ENCODE measurements at places on chromosomes 11 and 22.

DNA sequence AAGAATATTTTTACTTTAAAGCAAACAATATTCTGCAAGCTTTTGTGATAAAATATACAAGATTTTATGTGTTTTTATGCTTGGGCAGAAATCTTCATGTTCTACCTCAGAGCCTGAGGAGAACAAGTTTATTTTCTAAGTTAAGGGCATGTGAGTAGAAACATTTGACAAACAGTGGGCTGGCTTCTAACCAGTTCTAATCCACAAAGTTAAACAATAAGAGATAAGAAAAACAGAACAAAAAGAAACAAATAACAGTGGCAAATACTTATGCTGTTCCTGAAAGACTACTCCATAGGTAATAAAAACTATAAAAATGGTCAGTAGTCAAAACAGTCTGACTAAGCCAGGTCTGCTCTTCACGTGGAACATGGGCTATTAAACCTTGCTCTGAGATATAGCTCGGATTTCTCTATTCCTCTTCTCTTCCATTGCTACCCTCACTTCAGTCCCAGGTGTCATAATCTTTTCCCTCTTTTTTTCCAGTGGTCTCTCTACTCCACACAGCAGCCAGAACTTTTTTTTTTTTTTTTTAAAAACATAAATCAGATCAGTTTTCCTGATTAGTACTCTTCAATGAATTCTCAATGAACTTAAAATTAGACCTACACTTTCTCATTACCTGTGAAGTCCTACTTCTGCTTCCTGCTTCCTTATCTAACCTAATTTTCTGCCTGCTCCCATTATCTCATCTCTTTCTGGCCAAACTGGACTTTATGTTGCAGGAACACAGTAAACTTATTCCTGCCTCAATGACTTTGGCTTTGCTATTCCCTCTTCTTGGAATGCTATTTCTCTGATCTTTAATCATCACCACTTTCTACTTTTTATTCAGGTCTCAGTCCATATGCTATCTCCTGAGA is 671.1 kb upstream of the CCDC90B start:
- DNase-seq: no peak

GRCh38 chr11:121839781-121840180 is 276.2 kb downstream of the BLID start:
- no peak for DNase-seq

- DNase-seq: no peak
Observed at GRCh38 chr11:73939096-73939495, 11.7 kb upstream of the DNAJB13 start.

DNA sequence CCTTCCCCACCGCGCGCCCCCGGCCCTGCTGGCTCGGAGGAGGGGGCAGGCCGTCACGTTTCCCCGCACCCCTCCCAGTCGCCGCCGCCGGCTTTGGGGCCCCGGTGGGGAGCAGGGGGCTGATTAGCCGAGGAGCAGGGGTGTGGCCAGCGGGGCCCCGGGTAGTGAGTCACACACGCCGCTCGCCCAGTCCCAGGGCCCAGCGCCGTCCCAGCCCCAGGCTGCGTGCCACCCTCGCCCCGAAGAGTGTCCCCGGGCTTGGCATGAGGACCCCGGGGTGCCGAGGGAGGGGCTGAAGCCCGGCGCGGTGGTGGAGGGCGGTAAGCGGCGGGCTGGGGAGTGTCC is 34.4 kb downstream of the PRDM11 start:
- DNase-seq: no peak

DNA sequence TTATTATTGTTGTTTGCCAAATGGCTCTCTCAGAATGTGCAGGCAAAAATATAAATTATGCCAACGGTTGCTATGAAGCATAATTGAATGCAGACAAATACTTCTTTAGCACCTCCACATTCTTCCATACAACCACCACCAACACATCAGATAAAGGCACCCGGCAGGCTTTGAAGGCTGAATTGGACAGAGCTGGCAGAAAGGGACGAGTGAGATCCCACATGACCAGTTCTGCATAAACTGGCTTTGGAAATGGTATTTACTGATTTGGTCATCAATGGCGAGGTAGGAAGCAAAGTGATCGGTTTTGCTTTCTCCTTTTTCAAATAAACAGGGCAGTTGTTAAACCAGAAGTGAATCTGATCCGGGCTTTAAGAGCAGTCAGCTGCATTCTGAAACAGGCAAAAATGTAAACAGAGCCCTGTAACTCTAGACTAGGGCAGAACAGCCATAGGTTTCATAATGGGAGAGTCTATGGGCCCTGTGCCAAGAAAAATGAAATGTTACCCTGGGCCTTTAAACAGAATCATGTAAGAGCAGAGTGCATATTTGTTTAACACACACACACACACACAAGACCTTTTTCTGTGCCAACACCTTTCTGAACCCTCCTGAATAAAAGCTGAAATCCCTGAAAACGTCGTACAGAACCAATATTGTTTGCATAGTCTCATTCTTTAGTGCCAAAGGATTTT is 97.7 kb downstream of the MPPED2 start:
- DNase-seq: no peak

- no peak for DNase-seq
Observed at GRCh38 chr11:3916962-3917361, 61.5 kb downstream of the STIM1 start.

DNA sequence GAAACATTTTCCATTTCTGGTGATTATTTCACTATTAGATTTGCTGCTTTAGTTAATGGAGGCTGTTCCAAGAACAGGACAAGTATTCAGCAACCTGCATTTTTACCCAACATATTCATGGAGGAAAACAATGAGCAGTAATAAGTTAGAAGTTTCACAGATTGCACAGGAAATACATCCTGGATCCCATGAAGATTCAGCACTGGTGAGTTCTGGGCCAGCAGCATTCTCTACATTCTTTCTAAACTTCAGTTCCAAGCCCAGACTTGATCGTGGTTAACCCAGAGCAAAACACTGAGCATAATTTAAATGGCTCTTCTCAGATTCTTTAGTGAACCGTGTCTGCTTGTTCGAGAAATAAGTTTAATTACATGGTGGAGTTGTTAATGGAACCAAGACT is 3.8 kb downstream of the FJX1 start:
- peak; percentile 39 for DNase-seq

DNA sequence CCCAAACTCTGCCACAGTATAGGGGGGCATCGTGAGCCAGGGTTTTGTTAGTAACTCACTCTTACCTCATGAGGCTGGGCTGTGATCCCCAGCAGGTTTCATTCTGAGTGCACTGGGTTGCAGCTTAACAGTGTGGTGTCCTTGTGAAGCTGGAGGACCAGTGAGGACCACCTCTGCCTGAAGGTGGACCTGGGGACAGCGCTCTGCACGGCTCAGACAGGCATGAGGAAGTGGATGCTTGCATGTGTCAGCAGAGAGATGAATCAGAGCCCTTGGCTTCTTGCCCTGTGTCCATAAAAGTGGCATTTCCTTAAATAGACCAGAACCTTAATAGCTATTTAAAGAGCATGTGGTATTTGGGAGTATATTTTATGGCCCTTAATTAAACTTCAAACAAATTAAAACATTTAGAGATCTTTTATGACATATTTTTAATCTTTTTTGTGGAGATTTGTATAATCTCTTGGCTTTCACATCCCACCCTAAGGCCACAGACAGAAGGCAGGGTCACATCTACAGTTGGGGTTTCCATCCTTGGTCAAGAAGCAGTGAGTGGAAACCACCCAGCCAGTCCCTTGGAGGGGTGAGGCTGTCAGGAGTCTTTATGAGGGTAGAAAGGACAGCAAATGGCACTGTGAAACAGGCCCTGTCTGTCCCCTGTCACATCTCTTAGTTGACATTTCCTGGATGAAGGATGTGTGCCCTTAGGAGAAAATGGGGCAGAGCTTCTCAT is 24.8 kb upstream of the ADORA2A start:
- DNase-seq: peak; percentile 86

DNA sequence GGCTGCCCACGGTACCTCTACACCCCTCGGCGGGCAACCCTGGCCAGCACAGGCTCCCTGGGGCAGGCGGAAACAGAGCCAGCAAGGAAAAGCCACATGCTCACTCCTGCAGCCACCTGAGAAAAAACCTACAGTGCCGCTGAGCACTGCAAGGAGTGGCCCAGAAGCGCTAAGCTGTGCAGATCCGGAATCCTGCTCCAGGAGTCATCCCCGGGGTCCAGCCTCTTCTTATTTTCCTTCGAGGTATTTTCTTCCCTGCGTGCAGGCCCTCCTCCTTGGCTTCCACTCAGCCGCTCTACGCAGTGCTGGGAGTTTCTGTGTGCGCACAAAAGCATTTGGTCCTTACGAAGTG is 81.0 kb downstream of the TRMU start:
- DNase-seq: no peak

DNA sequence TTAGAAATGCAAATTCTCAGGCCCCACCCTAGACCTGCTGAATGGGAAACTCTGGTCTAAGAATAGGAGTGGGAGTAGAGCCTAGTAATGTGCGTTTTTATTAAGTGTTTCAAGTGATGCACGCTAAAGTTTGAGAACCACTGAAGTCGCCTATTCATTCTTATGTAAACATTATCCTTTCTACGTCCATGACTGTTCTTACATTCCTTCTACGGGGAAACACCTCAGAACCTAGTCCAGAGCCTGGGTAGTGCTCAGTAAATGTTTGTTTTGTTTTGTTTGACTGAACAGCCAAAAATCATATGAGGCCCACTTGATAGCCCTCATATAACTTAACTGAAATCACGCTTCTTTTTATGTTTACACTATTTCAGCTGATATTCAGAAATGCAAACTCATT is 29.8 kb downstream of the VSIG10L2 start:
- DNase-seq: no peak

- no peak for DNase-seq
Observed at GRCh38 chr11:1732418-1733008, 17.9 kb downstream of the IFITM10 start.

DNA sequence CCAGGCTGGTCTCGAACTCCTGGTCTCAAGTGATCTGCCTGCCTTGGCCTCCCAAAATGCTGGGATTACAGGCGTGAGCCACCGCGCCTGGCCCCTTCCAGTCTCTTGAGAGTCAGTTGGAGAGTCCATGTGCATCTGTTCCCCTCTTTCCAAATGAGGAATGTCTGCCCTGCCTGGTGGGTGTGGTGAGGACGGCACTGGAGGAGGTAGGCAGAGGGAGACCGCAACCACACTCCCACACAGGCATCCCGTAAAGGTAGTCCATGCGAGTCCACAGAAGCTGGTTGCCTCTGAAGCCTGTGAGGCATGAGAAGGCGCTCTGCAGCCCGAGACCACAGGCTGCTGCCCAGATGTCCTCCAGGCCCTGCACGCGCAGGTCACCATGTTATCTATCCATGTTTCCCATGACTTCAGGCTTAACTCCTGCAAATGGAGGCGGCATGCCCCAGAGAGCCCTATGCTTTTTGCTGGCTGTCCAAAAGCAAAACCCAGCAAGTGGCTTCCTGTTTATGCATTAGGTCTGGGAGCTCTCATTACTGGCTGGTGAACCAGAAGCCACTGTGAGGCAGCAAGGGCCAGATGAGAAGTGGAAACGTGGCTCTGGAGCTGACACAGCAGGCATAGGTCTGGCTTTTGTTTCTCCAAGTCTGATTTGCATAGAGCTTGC is 43.4 kb downstream of the GRIK4 start:
- DNase-seq: no peak

DNA sequence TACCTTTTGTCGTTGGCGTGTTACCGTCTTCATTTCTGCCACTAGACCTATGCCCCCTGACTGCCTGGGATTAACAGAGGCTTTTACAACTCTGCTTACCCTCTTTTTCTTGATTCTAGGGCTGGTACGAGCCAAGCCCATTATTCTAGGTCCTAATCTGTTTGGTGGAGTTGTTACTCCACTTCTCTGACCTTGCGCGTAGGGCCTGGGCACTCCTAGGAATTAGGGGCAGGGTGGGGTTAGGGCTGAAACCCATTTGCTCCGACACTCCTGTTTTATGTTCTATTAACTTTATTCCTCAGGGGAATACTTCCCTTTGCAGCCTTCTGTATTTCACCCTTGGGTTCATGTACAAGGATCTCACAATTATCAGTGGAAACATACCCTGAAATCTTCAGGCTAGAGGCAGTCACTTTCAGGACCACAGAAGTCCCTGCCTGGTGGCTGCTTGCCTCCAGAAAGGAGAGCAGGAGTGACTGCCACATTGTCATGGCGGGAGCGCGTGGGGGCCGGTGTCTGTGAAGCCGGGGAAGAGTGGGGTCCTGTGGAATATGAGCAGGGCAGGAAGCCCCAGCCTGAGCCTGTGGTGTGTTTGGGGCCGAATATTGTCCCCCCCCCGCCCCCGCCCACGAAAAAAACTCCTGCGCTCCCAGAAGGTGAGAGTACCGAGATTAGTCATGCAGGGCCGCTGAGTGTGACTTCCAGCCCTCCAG is 731 bp upstream of the SLC37A2 start:
- DNase-seq: no peak

DNA sequence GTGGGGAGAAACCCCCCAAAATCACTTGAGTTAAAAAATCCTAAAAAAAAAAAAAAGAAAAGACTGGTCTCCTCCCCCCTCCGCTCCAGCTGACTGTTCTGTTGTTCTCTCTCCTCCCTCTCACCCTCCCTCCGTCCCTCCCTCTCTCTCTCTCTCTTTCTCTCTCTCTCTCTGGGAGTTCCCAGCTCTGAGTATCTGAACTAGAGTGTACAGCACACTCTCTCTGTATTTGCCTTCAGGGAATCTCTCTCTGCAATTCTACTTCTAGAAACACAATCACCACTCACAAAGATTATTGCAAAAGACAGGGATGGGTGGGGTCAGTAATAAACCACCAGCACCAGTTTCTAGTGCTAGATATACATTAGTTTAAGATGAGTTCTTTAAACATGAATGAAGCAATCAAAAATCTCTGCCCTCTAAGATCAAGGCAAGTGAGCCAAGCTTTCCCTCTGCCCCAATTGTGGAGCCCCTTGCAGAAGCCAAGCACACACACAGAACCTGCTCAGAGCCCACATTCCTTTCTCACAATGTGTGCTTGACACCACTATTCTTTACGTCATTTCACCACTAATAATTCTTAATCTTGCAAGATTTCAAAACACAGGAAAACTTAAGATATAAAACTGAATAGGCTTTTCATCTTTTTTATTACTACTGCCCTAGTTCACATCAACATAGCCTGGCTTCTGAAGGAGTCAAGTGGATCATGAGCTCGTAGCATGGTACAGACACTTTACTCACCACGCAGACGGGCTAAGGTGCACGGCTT is 133.5 kb downstream of the RBFOX2 start:
- DNase-seq: no peak

GRCh38 chr22:30204015-30204741 is 42.4 kb downstream of the LIF start:
- DNase-seq: no peak

DNA sequence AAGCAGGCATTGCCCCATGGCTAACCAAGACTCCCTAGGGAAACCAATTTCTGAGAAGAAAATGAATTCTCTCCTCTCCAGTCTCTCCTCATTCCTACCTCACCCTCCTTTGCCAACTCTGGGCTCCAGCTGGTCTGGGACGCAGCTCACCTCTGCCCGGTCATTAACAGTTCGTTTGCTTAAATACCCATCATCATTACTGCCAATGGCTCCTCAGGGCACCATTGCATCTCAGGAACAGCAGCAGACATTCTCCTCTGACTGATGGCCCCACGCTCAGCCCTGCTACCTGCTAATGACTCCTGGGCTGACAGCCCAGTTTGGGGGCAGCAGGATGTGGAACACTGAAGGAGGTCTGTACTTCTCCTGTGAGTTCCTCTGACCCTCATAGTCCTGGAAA is 462.0 kb downstream of the INSC start:
- DNase-seq: no peak

- DNase-seq: peak; percentile 72
Observed at GRCh38 chr11:75826461-75827230, 11.6 kb downstream of the UVRAG start.

Measured in pulmonary artery endothelial cell (primary cell).